C1 segment of cervical spinal cord (tissue), 14 donors: ENCODE measurements at places on chromosomes 7 and 10.

DNA sequence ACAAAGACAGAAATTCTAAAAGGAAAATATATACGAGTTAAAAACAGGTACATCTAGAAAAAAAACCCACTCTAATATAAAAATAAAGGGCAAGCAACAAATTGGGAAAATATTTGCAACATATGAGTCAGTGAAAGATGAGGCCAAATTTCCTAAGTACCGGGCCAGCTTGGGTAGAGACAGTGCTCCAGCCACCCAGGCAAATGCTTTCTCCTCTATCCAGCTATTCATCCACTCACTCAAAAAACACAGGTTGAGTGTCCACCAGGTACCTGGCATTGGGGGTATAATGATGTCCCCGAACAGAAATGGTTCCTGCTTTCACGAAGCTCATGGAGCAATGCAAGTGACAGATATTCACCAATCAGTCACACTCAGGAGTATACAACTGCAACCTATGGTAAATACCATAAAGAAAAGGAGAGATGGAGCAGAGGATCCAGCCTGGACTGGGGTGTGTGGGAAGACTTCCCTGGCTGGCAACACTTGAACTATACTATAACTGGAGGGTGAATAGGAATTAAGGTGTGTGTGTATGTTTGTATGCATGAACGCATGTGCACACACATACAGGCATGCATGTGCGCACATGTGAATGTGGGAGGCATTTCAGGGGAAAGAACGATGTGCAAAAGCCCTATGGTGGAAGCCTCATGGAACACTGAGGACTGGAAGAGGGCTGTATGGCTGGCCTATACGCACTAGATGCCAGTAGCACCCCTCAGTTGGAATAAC, 2.3 kb downstream of the ARHGAP22 start:
- no peak for DNase-seq

DNA sequence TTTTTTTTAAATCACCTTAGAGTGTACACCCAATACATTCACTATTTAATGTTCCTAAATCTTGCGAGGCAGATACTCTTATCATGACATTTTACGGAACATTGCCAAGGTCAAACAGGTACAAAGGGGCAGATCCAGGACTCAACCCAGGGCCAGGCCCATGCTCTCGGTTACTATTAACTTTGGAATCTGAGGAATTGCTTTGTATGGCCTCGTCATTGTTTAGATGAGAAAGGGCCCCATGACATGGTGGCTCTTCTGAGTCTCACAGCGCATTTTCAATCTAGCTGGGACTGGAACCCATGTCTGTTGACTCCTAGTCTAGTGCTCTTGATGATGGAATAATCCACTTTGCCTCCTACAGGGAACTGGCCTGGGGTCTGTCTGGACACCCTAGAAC, 59.1 kb downstream of the GATA3 start:
- DNase-seq, result no peak

GRCh38 chr7:150902078-150903033, 50.0 kb downstream of the AOC1 start:
- no peak for DNase-seq

DNA sequence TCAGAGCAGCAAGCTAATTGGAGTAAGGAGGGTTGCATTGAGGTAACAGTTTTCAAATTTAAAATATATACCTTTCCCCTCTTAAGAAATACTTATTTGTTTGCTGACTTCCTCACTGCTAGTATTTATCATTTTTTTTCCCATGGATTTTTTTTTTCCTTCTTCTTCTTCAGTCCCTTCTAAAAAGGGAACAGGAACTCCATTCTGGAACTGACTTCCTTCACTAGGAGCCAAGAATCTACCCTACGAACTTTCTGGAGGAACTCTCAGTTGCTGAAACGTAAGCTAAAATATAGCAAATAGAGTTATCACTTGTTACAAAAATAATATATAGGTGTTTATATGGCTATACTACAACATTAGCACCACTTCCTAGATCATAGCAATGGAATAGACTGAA, 95.4 kb downstream of the HGF start:
- no peak for DNase-seq

- DNase-seq, result no peak
Measured at GRCh38 chr7:82700741-82701140, 257.2 kb upstream of the CACNA2D1 start.

- no peak for DNase-seq
Measured at GRCh38 chr7:152459724-152460251, 24.0 kb upstream of the KMT2C start.

DNA sequence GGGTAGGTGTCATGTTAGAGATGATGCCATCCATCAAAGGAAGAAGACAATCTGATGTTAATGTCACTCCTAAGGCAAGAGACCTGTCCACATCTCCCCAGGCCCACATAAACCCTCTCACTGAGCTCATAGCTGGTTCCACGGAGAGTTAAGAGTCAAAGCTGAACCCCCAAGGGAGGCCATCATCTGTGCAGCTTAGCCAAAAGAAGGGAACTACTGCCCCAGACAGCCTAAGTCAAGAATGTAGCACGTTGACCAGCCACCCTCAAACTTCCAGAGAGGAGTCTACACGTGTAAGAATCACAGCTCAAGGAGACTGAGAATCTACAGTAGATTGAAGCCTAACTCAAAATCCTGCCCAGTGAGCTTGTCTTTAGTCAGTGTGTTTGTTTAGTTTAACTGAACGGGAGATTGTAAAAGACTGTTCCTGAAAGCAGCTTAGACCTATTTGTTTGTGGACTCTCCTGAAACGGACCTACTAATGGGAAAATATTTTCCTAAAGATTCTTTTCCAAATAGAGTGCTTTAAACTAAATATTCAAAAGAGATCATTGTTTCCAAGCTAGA, 192.7 kb upstream of the NFE2L3 start:
- DNase-seq, result no peak

DNA sequence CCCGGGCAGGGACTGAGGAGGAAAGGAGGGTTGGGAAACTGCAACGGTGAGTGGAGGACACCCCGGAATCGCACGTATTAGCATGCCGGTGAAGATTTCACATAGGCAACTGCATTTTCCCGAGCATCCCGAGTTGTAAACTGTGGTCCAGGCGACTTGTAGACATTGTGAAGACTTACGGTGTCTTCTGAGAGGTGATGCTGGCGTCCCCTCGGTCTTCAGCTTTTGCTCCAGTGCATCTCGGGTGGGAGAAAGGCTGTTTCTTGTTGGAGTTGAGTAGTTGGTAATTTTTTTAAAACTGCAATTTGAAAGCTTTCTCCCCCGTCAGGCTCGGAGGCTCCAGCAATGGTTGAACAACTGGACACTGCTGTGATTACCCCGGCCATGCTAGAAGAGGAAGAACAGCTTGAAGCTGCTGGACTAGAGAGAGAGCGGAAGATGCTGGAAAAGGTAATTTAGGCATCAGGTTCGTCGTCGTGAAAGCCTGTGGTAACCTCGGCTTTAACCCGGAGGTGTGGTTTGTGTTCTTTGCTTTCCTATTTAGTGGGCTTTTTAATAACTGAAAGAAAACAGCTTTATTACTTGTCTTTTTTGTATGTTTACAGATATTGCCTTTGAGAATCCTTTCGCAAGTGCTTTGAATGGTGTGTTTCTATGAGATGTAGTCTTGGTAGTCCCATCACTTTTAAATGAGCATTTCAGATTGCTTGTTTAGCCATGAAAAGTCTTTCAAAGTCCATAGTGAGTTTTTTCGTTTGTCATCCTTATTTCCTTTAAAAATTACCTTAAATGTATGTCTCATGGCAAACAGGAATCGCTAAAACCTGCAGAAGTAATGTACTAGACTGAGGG, 687 bp downstream of the HELLS start:
- DNase-seq, result no peak

- DNase-seq, result no peak
Measured at GRCh38 chr7:98807068-98808048, 62.5 kb downstream of the TMEM130 start.

- no peak for DNase-seq
Measured at GRCh38 chr10:112912410-112912928, 37.6 kb upstream of the TCF7L2 start.

DNA sequence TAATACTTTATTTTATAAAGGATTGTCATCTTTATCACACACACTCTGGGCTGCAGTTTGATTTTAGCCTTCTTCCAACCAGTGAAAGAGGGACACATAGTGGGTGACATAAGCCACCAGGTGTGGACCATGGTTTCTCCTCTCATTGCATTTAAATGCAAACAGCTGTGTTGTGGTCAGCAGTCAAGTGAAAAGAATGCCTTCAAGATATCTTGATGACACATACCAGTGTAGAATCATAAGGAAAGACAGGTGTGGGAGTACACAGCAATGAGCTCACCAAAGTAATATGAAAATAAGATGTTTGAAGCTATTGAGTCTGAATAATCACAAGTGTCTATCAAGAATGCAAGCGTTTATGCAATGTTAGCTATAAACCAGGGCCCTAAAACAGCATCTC, 580.0 kb downstream of the XPNPEP1 start:
- DNase-seq, result no peak

DNA sequence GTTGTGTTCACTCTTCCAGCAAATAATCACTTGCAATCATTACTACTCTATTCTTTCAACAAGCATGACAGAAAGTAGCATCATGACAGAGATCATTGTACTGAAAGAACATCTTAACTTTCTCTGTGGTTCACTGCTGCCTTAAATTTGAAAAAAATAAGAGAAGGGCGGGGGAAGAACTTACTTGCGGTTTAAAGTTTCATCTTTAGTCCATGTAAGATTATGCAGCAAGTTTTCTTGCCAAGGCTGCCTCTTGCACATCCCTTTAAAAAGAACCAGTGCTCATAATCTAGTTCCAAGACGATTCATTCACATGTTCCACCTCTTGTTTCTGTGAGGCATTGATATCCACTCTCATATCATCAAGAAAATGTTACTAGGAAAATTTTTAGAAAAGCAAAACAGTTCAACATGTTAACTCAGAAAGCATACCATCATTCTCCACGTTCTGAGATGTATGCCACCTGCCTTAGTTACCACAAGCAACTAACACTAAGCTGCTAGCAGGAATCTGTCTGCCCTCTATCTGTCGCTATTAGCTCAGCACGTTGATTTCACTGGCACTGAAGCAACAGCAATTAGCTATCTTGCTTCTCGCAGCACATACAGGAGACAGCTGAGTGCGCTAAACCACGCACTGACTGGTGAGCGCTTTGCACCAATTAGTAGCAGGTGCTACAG, at the start of gene PCDH15:
TSS of gene PCDH15 (minus strand) at position 491 of the 681 bp plus-strand sequence. CDS start 136,969 bp downstream, outside the sequence.
- DNase-seq, result no peak

- no peak for DNase-seq
Measured at GRCh38 chr10:117322260-117322659, 53.0 kb downstream of the PDZD8 start.

DNA sequence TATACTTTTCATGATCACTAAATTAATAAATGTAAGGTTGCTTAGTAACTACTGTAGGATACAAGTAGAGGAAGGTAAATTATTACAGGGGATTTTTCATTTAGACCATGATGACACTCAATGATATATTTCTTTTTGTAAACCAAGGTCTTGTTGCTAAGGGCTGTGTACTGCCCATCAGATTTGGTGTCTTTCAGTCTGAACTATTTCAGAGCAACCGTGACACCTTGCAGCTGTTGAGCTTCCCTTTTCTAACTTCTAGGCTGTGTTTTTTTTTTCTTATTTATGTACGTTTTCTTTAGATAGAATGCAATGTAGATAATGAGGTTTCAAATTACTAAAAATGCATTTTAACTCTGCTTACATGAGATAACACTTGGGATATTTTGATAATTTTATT, 292.0 kb upstream of the MBL2 start:
- DNase-seq, result no peak

- DNase-seq, result no peak
Measured at GRCh38 chr10:86294346-86295265, 72.0 kb downstream of the GRID1 start.

DNA sequence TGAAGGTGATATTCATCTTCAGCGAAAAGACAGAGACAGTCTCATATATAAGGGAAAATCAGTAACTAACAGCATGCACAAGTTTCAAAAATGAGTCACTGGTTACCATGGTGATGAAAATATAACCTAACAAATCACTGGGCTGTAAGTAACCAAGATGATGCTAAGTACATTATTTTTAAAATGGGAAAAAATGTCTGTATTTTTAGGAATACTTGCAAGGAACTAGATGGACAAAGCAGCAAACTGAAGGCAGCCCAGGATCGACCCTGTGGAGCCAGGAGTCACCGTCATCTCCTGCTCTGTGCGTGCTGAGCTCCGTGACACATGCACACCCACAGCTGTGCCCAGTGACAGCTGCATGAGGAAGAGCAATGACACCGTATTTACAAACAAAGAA, 137.3 kb downstream of the ELMO1 start:
- DNase-seq, result no peak

- no peak for DNase-seq
Measured at GRCh38 chr10:58854811-58855210, 321.6 kb upstream of the PHYHIPL start.

- peak; percentile 12 for DNase-seq
Measured at GRCh38 chr7:41880107-41880506, 177.2 kb upstream of the INHBA start.

DNA sequence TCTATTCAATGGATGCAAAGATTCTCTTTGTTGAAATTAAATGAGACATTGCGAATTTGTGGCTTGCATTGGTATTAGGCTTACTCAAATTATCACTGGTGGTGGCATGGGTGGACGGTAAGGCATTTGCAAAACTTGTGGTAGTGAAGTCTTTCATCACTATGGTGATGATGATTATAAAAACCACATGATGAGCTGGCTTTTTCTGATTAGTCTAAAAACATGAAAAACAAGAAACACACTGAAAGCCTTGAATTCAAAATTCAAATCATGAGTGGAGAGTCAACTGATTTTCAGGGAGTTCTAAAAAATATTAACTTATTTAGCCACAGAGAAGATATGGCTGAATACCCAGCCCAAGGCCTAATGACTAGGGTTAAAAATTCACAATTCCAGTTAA, 99.8 kb upstream of the HGF start:
- no peak for DNase-seq

- no peak for DNase-seq
Measured at GRCh38 chr10:71582019-71582418, 137.6 kb downstream of the C10orf105 start.

- DNase-seq, result no peak
Measured at GRCh38 chr10:103481974-103482531, 3.0 kb upstream of the CALHM3 start.
